Fibroblast of the conjunctiva (primary cell): ENCODE measurements at places on chromosomes 5 and 9.

- DNase-seq, result no peak
Observed at GRCh38 chr9:108684288-108685025, 171.3 kb downstream of the ACTL7B start.

- no peak for DNase-seq
Observed at GRCh38 chr5:56155992-56156584, 77.0 kb downstream of the ANKRD55 start.

DNA sequence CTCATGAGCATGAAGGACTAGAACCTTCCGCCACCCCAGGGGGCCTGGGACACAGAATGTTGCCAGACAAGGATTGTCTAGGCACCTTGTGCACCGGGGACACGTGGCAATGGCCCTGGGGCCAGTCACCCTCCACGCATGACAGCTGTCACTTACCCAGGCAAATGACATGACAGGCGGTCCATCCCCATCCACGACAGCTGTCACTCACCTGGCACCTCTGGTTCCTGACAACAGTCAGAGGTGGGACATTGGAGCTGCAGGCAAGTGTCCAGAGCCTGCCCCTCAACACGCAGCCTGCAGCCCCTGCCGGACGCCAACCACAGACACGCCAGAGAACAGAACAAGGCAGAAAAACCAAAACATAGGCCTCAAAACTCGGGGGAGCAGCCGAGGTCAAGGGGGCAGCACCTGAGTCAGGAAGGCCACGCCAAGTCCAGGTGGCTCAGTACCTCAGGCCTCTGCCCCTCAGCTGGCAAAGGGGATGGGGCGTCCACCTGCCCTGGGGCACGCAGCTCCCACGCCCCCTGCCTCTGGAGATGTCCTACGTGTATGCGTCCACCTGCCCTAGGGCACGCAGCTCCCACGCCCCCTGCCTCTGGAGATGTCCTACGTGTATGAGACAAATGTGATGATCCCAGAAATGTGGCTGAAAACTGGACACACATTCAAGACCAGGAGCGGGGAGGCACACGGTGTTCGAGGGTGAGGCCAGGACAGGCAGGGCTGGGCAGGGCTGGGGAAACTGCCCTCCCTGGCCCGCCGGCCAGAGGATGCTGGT, 14.5 kb downstream of the VAV2 start:
- no peak for DNase-seq

- DNase-seq, result no peak
Observed at GRCh38 chr9:123120131-123120530, 86.7 kb downstream of the GPR21 start.

DNA sequence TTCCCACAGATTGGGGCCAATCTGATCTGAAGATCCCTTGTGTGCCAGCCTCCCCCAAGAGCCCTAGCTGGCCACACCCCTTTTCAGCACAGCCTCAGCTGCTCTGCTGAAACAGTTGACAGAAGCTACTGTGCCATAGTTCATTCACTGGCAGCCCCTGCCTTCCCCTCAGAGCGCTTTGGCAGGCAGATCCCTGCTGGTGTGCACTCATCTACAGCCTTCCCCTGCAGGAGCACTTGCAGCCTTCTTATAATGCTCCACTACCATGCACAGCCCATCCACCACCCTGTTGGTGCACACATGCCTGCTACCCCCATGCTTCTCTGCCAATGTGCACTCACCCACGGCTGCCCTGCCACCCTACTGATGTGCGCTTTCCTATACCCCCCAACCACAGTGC, 471.3 kb downstream of the MTRR start:
- DNase-seq, result no peak

- DNase-seq, result no peak
Observed at GRCh38 chr5:175447571-175447970, 3.6 kb upstream of the DRD1 start.

- DNase-seq, result peak; percentile 75
Observed at GRCh38 chr5:159510282-159510681, 180.0 kb upstream of the IL12B start.

DNA sequence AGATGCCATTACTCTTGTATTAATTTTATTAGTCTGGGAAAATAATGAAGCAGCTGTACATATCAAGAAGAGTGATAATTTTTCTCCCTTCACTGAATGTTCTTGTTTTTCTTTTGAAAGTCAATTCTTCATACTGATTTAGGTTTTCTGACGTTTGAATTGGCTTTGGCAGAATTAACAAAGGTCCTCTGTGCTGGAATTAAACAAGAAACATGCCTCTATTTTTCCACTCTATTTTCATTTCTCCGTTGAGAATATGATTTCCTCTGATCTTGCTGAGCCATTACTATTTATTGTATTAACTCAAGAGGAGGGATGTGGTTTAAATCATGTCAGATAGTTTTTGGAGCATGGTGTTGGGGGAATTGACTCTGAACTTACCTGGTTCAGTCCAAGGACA, 42.3 kb downstream of the ANKDD1B start:
- no peak for DNase-seq

DNA sequence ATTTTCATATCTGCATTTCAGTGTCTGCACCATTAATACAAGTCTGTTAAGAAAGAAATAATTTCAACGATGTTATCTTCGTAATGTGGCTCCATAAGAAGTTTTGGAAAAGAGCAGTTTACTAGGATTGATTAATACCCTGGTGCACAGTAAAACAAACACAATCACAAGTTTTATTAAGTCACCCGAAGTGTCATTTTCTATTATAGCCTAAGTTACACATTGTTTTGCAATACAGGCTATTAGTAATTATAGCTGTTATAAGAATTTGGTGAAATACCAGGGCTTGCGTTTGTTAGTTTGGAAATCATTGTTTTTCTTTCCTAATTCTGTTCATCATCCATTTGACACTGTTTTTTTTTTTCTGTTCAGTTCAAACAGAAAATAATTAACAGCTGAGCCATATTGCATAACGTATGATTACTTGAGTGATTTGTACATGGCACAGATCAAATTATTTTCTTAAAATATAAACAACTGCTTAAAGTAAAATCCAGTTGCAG, 30.6 kb downstream of the LVRN start:
- DNase-seq, result no peak
